ENCODE measurements at places on chromosomes 2 and 18. TPM values are rescaled to one million over a fixed set of nuclear protein-coding genes. Genes with fewer than 3 reads are reported as not detected.

PHLPP1 gene
- 49.4 TPM for total RNA-seq

SEPTIN10 gene
- 74.4 TPM for total RNA-seq

GYPC gene
- 114 TPM for total RNA-seq

DNA sequence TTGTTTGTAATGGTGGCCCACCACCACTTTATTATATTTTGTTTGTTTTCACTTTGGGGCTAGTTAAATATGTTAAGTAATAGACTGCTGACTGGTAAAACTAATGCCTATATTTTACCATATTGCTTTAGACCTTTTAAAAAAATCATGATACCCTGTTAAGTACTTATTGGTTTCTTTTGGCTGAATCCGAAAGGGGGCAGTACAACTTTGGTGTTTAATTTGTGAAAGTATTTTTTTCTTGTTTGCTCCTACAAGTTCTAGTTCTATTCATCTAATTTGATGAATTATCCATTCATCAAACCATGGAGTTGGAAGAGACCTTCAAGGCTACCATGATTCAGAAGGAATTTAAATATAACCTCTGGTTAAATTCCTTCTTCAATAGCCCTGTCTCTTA is 147.0 kb downstream of the MBD5 start:
- no peak for DNase-seq

- no peak for DNase-seq
These were observed 893.5 kb upstream of the ZEB2 start for GRCh38 chr2:145413261-145414030.

GRCh38 chr2:118722976-118723375 is 124.5 kb downstream of the EN1 start:
- DNase-seq, result no peak

GRCh38 chr2:58054264-58054663 is 7.7 kb downstream of the VRK2 start:
- no peak for DNase-seq

DNA sequence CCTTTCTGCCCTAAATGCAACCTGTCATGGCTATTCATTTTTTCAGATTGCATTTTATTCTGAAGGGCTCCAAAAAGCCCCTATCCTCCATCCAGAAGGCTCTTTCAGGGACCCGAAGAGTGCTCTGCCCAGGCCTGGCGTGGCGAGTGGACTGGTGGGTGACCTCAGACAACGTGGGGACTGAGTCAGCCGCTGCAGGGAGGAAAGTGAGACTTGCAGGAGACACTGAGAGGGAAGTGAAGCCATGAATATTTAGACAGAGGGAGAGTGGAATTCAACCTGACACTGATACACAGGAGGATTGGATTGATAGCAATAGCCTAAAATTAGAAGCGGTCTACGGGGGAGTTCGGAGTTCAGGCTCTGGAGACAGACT is 63.6 kb upstream of the SIX2 start:
- DNase-seq, result no peak

DNA sequence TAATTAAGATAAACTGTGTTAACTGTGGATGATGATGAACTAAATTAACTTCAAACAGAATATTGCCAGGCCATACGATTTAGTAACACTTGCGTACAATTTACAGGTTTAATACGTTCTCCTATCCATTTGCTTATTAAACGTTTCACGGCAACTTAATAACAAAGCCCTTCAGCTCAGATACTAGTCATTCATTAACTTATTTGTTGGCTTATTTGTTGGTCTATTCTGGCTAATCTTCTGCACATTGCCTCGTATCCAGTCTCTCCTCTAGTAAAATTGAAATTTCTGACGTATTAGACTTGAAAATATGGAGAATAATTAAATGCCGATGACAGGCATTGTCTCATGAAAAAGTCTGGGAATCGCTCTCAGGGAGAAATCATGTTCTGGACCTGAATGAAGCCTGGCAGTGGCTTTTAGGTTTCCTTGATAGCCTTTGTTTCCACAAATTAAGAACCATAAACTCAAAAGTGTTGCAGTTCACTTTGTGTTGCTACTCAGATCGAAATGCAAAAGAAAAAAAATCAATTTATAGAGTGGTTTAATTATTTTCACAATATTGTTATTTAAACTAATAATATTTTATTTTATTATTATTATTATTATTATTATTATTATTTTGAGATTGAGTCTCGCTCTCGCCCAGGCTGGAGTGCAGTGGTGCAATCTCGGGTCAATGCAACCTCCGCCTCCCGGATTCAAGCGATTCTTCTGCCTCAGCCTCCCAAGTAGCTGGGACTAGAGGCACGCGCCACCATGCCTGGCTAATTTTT is 4.5 kb downstream of the SCLY start:
- DNase-seq, result no peak

- DNase-seq, result no peak
These were observed 79.8 kb downstream of the MARCHF4 start for GRCh38 chr2:216292475-216292874.

GRCh38 chr2:206353685-206354084 is 79.2 kb downstream of the ZDBF2 start:
- DNase-seq, result no peak

- DNase-seq, result no peak
These were observed 250.0 kb downstream of the FHOD3 start for GRCh38 chr18:36547544-36547943.

DNA sequence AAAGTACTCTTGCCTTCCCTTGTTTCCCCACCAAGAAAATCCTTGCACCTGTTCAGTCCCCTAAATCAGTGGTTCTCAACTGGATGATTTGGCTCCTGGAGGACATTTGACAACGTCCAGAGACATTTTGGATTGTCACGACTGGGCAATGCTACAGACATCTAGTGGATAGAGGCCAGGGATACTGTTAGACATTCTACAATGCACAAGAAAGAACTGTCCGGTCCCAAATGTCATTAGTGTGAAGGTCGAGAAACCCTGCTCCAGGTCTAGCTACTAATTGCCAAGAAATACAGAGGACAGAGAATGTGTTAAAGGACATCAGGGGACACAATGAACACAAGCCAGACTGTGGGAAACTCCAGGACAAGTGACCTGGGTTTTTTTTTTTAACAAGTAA is 60.0 kb downstream of the LRP2 start:
- DNase-seq, result no peak
